T-helper 9 cell (primary cell): ENCODE measurements at places on chromosomes 1 and 21.

- no peak for DNase-seq
These were observed 114.3 kb downstream of the TGFB2 start for GRCh38 chr1:218459450-218459849.

DNA sequence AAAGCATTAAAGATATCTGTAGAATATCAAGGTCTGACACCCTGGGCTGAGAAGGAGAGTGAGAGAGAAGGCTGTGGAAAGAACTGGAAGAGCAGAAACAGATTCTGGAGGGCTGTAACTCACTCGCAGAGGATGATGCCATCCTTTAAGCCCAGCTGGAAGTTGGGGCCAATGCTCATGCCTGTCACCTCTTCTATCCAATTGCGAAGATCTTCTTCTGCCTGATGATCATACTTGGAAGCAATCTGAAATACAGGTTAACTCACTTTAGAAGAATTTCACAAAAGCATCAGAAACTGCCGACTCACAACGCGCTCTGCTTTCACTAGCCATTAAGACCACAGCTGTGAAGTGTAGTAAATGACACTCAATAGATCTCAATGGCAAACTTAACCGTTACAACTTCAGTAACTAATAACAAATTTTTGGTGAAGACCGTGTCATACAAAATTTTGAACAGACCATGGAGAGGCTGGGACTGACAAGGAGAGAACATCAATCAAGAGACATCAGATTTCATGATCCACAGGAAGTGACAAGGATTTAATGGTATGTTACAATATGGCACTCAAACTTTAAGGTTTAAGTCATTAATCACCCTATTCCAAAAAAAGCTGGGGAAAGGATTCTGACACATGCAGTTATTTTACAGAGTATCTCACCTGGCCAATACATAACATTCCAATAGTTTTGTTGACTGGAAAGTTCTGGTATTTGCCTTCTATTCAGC is 23.5 kb downstream of the CNN3 start:
- no peak for DNase-seq

DNA sequence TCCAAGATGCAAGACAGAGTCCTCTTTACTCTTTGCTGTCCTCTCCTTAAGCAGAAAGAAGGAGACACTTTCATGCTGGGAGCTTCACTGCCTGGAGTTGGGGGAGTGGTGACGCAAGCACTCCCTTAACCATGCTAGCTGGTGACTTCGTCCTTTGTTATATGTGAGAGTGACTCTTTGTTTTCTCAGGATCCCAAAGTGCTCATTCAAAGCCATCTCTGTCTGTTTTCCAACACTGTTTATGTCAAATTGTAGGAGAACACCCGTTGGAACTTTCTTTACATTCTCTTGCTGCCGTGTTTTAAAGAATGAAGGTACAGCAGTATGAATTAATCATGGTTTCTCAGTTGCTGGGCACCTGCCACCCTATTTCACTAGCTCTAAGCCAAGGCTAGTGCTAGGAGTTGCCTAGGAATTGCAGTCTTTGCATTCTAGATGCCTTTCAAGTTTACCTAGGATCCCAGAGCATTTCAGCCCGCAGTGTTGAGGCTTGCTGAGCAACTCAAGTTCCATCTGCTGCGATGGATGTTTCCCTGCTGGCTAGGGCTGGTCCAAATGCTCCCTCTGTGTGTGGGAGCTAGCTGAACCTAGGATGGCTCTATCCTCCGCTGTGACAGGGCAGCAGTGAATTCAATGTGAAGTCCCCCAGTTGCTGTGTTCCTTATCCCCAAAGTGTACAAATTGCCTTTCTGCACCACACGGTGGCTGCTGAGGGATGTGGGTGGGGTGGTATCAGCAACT is 82.6 kb upstream of the GPR52 start:
- no peak for DNase-seq

DNA sequence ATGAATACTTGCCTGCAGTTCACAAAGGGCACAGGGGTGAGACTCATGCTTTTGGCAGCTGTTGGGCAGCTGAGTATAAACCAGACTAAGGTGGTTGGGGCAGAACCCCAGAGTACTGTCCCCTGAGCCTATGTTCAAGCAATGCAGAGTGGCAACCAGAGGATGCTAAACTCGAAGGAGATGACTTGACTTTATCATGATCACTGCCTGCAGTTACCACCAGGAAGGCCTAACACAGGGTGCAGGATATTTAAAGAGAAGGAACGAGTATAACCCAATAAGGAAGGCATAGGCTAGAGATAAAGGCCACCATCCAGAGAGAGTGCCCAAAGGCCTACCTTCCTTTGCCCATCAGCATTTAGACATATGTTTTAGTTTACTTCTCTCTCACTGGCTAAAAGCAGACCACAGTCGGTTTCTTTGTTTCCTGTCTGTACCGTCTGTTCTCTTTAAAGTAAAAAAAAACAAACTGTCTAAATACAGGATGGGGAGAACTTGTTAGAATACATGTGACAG is 83.3 kb downstream of the MPZL1 start:
- no peak for DNase-seq

DNA sequence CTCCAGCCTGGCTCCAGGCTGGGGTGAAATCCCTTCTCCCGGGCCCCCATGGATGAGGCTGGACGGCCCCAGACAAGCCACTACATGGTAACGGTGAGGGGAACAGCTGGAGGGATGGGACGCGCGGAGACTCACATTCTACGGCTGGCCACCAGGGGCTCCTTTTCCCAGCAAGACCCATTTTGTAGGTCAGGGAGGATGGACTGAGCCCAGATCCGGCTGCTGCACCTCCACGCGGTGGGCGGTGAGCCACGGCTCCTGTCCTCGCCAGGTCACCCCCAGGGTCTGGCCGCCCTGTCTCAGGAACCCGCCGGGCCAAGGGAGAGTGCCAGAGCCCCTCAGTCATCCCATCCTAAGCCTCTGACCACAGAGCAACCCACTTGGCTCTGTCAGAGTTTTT is 75.0 kb upstream of the ACTRT2 start:
- DNase-seq = no peak

- DNase-seq = no peak
These were observed 190.2 kb upstream of the SGIP1 start for GRCh38 chr1:66343569-66344325.

- no peak for DNase-seq
These were observed 24.9 kb downstream of the OLFML2B start for GRCh38 chr1:161998811-161999210.

- DNase-seq = no peak
These were observed 22.0 kb upstream of the RNF187 start for GRCh38 chr1:228465141-228465540.

DNA sequence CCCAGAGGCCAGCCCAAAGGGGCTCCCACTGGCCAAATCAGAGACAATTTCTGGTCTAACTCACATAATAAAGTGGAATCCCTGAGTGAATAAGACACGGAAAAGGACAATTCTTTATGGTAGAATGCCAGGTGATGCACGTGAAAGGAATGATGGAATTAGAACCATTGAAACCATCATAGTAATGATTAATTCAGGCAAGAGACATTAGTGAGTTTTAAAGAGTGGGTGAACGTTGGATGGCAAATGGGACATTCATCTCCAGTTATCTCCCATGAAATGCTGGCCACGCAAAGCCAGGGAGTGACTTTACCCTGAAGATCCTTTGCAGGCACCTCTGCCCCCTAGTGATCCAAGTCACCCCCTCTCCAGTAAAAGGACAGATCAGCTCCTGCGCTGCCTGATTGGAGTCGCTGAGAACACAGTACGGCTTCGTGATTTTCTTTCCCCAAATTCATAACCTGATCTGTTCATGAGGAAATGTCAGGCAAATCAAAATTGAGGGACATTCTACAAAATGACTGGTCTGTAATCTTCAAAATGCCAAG is 87.5 kb downstream of the AJAP1 start:
- DNase-seq = no peak

GRCh38 chr21:42081138-42081537 is 10.0 kb downstream of the UMODL1 start:
- no peak for DNase-seq

DNA sequence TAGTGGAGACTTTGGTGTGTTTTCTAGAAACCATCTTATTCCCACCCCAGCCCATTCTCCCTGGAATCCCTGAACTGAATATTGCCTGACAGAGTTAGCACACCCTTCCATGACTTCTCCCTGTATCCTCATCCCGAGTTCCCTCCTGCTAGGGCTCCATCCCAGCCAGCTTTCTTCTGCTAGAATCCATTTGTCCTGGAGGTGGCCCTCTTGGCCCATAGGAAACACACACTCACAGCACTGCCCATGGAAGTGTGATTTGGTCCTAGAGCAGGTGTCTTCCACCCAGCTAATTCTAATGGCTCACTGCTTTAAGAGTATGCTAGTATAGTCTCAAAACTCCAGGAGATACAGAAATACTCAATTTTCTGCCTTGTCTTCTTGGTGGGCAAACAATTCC is 4.1 kb downstream of the KRTAP15-1 start:
- no peak for DNase-seq

DNA sequence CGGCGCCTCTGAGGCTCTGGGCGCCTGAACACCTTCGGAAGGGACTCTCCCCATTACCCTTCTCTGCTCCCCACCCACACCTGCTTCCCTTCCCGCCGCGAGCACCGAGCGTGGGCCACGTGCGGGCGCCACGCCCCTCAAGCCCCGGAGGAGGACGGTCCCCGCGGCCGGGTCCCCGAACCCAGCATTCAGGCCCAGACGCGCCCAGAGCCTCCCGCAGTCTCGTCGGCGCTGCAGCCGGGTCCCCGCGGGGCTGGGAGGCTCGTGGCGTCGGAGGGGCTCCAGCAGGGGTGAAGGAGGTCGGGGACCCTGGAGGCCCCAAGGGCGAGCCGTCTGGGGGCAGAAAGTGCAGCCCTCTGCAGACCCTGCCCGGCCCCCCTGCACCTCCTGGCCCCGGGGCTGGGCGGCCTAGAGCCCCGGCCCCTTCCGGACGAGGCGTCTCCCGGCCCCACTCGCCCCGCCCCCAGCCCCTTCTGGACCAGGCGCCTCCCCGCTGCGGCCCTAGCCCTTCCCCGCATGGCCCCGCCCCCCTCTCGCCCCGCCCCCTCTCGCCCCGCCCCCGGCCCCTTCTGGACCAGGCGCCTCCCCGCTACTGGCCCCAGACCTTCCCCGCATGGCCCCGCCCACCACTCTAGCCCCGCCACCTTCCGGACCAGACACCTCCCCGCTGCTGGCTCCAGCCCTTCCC is 378 bp upstream of the SMIM1 start:
- DNase-seq = peak; percentile 84

GRCh38 chr1:24391882-24392603 is 21.5 kb downstream of the STPG1 start:
- peak; percentile 52 for DNase-seq

- no peak for DNase-seq
These were observed 109.8 kb upstream of the COL6A1 start for GRCh38 chr21:45871616-45872236.

DNA sequence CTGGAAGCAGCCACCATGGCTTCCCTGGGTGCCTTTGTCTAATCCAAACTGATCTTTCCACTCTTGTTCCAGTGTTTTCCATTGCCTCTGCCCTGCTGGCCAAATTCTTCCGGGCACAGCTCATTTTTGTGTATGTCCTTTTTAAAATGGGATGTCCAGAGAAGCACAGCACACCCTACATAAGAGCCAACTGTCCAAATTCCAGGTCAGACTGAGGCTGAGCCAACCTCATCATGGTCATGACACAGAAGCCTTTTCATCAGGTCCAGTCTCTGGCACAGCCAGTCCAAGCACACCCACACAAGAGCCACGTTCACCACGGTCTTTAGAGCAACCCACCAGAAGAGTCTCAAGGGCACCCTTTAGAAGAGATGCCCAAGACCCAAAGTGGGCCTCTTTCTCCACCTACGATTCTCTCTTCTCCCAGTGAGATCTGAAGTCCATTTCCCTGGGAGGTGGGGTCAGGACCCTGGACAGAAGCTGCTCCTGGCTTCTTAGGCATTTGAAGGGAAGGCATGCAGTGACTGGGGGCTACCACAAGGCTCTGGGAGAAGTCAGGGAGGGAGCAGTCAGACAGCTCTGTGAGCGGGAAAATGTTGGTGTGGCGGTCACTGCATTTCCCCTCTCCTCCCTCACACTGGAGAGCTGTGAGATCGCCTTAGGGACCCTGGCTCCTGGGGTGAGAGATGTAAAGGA is 53.2 kb downstream of the SYT2 start:
- no peak for DNase-seq

- no peak for DNase-seq
These were observed 42.3 kb upstream of the PDC start for GRCh38 chr1:186503190-186503589.

DNA sequence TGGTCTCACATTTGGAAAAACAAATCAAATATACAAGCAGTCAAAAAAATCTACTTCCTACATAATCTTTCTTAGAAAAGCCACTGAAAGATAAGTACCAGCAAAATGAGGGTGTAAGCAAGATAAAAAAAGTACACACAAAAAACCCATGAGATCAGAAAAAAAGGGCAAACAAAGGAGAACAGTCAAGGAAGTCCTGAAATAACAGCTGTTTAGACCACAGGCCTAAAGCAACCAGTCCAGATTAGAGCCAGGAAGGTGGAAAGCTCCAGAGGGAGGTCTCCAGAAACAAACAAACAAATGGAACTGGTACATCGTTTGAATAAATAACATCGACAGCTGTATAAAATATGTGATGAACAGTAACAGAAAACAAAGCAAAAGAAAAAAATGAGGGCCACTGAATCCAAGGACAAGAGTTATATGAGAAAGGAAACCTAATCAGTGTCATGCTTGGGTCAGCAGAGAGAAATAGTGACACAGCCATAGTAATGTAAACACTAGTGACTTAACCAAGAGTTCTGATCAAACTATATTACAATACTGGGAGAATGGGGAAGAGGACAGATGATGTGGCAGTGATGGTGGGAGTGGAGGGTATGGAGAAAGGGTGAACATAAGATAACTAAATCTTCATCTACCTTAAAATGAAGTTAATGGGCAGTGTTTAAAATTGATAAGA is 67.5 kb downstream of the NVL start:
- no peak for DNase-seq

DNA sequence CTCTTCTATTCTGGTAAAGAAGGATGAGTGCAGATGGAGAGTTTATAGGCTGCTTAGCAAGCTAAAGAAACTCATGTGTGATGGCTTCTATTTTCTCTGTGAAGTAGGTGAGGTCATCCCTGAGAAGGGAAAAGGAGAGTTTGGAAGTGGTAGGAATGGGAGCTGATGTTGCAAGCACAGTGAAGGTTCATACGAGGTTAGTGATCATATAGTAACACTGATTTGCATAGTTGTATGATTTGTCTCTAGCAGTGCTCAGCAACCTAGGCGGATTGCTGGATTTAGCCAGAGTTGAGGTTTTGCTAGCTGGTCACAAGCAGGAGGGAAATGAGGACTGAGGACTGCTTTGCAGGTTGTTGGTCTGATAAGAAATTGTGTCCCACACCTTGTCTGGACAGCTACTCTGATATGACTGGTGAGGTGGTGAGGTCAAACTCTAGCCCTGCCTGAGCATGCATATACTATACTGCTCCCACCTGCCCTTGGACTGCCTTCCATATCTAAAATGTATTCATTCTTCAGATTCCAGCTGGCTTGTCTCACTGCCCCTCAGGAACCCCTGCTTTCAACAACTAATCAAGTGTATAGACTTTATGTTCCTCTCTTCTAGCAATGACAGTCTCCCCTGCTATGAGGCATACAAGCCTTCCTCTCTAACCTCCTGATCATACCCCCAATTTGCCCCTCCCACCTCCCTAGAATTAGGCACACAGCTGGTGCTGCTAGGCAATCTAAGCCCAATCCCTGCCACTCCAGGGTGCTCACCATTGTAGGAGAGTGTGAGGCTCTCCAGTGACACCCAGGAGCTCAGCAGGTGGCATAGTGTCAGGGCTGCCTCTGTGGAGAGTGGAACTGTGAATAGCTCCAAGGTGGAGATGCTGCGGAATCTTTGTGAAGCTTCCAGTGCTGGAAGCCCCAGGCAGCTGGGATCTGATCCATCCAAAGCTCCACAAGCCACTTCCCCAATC is 18.5 kb downstream of the LRRC41 start:
- no peak for DNase-seq
